ENCODE measurements at places on chromosomes 2 and 18.

GRCh38 chr2:120425014-120425413, 79.1 kb downstream of the INHBB start:
- DNase-seq = no peak

- peak; percentile 27 for DNase-seq
These were observed 470.6 kb upstream of the MEX3C start for GRCh38 chr18:51668101-51668500.

DNA sequence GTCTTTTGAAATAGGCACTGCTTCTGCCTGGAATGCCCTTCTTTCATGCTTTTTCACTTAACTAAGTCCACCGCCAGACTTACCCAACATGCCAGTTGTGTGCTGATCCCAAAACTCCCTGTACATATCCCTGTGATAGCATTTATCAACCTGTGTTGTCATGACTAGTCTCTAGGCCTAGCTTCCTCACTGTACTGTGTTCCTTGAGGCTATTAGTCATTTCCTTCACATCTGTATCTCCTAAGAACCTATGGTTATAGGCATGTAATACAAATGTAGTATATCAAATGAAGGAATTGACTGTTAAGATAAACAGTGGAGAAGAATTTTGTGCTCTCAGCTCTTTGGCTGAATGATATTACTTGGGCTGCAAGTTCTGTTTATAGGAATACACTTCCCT, 184.3 kb downstream of the CYRIA start:
- no peak for DNase-seq

DNA sequence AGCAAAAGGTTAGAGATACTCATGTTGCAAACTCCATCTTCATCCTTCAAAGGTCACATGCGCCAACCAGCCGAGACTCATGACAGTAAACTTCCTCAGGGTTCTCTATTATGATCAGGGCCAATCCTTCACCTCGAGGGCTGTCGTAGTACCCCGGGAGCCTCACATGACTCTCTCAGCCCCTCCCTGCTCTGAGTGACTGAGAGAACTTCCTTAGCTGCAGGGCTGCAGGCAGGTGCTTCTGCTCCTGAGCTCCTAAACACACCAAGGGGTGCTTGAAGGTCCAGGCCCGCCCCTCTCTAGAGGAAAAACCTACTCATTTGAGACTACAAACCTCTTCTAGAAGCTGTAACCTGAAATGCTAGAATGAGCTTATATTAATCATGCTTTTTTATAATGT, 48.2 kb downstream of the LONRF2 start:
- no peak for DNase-seq

DNA sequence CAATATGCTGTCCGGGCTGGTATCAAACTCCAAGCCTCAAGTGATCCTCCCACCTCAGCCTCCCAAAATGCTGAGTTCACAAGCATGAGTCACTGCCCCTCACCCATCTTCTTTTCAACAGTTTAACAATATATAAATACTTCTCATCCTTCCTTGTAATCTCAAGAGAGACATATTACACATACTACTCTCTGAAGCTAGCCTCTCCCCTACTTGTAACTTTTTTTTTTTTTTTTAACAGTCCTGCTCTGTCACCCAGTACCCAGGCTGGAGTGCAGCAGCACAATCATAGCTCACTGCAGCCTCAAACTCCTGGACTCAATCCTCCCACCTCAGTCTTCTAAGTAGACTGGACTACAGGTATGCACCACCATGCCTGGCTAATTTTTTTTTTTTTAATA, 5.7 kb downstream of the GFPT1 start:
- no peak for DNase-seq

- DNase-seq = no peak
These were observed 291.5 kb downstream of the ZNF516 start for GRCh38 chr18:76203552-76203951.

DNA sequence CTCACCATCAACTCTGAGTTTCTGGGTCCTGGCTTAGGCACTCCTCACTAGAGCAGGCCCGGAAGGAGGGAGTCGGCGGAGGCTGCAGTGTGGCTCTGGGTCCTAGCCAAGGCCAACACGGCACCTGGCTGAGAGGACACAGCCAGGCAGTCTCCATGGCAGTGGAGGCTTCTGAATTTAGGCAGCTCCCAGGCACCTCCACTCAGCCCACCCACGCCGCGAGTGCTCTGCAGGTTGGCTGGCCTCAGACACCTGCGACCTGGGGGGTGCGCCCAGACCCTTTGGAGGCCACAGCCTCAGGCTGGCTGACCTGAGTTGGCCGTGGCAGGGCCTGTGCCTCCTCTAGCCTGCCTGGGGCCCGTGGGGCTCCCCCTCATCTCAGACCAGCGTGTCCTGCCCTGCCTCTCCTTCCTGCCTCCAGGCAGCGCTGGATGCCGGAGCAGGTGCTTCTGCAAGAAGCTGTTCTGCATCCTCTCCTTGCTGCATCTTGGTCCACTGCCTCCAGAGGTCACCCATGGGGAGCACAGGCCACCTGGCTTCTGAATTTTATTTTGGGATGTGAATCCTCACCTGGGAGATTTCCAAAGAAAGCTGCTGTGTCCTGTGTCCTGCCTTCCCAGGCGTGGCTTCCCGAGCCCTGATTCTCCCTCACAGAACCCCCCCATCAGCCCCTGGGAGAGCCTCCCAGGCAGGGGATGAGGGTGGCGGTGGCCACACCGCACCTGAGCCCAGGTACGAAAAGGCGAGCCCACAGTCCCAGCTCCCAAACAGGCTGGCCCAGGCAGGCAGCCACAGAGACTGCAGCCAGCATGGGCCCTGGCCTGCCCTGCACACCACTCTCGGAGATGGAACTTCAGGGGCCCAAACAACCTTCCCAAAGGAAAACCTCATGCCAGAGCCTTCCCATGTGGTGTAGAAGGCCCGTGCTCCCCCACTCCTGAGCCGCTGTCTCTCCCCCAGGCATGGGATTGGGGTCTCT, 23.4 kb downstream of the AQP12A start:
- DNase-seq = no peak

DNA sequence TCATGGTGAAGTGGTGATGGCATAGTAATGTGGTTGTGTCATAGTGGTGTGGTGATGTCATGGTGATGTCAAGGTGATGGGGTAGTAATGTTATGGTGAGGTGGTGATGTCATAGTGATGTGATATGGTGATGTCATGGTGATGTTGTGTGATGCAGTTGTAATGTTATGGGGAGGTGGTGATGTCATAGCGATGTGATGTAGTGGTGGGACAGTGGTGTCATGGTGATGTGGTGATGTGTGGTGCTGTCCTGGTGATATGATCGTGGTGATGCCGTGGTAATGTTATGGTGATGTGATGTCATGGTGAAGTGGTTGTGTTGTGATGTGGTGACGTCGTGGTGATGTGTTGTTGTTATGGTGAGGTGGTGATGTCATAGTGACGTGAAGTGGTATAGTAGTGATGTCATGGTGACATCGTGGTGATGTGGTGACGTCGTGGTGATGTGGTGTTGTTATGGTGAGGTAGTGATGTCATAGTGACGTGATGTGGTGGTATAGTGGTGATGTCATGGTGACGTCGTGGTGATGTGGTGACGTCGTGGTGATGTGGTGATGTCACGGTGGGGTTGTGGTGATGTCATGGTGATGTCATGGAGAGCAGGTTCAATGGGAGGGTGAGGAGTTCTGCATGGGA, 242.7 kb upstream of the MYT1L start:
- no peak for DNase-seq

DNA sequence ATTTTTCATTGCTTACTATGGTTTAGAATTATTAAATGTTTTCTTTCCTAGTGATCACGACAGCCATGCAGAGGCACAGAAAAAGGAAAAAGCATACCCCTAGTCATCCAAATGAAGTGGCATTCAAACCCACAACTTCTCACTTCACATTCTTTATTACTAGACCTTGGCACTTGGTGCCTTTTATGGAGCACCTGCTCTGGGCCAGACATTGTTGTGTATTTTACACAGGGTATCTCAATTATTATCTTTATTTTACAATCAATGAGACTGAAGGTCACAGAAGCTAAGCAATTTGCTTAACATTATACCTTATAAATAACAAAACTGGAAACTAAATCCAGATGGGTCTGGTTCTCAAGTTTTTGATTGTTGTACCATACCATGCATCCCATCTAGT, 235.3 kb downstream of the LRATD1 start:
- DNase-seq = no peak

GRCh38 chr18:24019641-24020331, 5.2 kb downstream of the TTC39C start:
- no peak for DNase-seq

DNA sequence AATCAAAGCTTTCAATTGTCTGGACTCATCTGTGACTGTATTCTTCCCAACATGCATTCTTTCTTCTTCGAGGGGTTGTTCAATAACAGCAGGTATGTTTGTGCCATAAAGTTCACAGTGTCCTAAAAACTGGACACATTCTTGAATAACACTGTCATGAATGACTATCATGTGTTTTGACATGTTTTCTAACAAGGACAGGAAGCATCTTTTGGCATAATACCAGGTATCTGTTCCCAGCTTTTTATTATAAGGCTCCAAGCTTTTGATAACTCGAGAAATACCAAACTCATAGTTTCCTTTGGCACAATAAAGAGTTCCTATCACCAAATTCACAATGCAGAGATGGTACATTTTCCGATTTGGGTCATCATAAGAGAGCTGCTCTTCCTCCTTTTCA, 224.2 kb downstream of the AGPS start:
- no peak for DNase-seq

DNA sequence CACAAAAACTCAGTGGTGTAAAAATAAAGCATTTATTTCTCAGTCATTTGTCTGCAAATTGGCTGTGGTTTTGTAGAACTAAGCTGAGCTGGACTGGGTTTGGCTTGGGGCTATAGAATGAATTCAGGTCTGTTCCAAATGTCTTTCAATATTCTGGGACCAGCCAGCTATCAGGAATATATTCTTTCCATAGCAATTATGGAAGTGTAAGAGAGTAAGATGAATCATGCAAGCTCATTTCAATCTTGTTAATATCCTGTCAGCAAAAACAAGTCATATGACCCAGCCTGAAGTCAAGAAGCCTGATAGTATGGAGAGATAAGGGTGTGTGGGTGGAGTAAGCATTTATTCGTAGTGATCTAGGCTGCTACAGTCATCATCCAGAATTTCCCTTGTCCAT, 481.0 kb upstream of the CDH2 start:
- DNase-seq = no peak

GRCh38 chr2:207674826-207675225, 36.6 kb upstream of the CCNYL1 start:
- no peak for DNase-seq

GRCh38 chr2:6793371-6793770, 72.3 kb downstream of the CMPK2 start:
- no peak for DNase-seq

DNA sequence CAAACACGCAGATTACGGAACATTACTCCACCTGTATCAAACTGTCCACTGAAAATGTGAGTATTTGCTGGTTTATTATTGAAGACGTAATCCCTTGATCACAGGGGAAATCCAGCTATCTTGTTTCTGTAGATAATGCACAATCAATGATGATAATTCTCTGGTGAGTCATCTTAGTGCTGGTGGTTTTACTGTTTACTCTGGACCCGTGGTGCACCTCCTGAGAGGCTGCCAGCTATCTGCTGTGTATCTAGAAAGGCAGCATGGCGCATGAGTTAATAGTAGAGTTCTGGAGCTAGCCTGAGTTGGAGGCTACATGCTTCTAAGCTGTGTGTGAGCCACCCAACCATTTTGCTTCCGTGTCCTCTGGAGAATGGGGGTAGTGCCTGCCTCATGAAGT, 6.5 kb downstream of the NCAPH start:
- DNase-seq = peak; percentile 17

DNA sequence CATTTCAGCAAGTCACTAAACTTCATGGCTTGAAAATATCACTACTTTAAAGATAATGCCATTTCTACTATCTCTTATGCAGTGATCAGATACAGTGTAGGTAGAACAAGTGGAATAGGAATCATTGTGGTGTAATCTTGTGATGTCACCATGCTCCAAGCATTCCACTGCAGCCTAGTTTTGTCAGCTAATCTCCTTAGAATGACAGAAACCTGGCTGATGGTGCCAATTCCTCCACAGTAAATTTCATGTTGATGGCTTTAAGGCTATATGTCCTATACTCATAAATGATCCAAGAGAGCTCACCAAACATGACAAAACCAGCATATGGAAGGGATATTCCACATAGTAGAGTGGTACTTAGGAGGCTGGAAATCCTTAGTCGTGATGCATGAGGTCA, 184.9 kb downstream of the PDE1A start:
- no peak for DNase-seq

GRCh38 chr2:98487806-98488189, 43.1 kb downstream of the INPP4A start:
- DNase-seq = peak; percentile 51
